EL (cell line): ENCODE measurements at places on chromosomes 7 and 10.

GRCh38 chr7:55063633-55064032 lies 44.8 kb downstream of the EGFR start:
- DNase-seq = peak; percentile 88

GRCh38 chr10:30857803-30858202 lies 173.9 kb downstream of the ZNF438 start:
- peak; percentile 9 for DNase-seq

- no peak for DNase-seq
Measured at GRCh38 chr10:104822088-104822487, 181.0 kb downstream of the SORCS3 start.

GRCh38 chr7:4080954-4081353 lies 601.1 kb upstream of the FOXK1 start:
- DNase-seq = no peak

DNA sequence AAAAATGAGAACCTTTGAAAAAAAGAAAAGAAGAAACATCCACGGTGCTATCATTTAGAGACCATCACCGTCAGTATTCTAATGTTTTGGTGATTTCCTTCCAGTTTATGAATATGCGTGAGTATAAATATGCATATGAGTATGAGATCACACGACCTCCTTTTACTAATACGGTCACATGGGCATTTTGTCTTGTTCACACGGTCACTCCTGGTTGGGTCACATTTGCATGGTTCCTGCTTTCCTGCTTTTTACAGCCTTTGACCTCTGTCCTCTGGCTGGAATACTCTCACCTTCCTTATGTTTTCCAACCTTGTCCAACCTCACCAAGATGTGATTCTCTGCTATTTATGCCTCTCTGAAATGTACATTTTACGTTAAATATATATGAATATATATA lies 25.3 kb upstream of the LMTK2 start:
- no peak for DNase-seq

- DNase-seq = no peak
Measured at GRCh38 chr10:74967911-74968666, 141.7 kb downstream of the KAT6B start.

- no peak for DNase-seq
Measured at GRCh38 chr10:56823849-56824248, 462.8 kb upstream of the ZWINT start.

DNA sequence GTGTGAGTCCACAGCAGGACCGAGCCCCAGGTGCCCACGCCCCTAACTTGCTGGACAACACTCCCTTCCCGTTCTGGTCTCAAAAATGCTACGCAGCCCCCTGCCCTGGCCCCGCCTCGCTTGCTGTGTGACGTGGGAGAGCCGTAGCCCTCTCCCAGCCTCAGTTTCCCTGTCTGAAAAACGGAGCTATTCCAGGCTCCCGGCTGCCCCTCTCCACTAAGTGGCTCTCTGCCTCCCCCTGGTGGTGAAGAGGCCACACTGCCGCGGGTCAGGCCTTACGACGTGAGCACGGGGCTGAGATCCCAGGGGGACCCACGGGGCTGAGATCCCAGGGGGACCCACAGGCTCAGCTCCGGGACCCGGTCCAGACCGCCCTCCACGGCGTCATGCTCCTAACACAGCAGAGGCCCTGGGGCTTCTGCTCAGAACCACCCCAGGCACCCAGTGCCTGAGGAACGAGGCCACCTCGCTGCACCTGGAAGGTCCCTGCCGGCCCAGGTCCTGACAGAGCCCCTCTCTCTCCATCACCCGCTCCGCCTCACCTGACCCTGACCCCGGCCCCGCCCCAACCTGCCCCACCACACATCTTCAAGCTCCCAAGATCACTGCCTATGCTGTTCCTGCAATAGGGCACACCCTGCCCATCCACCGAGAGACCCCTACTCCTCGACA lies 26.7 kb downstream of the MICALL2 start:
- DNase-seq = peak; percentile 53
